ENCODE measurements at places on chromosomes 11 and 22.

DNA sequence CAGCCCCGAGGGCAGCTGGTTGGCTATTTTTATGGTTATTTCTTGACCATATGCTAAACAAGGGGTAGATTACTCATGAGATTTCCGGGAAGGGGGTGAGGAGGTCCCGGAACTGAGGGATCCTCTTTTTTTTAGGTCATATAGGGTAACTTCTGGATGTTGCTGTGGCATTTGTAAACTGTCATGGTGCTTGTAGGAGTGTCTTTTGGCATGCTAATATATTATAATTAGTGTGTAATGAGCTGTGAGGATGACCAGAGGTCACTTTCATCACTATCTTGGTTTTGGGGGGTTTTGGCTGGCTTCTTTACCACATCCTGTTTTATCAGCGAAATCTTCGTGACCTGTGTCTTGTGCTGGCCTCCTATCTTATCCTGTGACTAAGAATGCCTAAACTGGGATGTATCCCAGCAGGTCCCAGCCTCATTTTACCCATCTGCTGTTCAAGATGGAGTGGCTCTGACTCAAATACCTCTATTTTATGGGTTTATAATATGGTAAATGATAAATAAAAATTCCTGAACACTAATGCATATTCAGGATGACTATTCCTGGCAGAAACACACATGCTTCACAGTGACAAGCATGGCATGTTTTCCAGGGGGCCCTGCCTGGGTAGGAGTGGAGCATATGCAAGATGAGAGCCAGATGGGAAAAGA is 11.2 kb downstream of the KREMEN1 start:
- no peak for DNase-seq

DNA sequence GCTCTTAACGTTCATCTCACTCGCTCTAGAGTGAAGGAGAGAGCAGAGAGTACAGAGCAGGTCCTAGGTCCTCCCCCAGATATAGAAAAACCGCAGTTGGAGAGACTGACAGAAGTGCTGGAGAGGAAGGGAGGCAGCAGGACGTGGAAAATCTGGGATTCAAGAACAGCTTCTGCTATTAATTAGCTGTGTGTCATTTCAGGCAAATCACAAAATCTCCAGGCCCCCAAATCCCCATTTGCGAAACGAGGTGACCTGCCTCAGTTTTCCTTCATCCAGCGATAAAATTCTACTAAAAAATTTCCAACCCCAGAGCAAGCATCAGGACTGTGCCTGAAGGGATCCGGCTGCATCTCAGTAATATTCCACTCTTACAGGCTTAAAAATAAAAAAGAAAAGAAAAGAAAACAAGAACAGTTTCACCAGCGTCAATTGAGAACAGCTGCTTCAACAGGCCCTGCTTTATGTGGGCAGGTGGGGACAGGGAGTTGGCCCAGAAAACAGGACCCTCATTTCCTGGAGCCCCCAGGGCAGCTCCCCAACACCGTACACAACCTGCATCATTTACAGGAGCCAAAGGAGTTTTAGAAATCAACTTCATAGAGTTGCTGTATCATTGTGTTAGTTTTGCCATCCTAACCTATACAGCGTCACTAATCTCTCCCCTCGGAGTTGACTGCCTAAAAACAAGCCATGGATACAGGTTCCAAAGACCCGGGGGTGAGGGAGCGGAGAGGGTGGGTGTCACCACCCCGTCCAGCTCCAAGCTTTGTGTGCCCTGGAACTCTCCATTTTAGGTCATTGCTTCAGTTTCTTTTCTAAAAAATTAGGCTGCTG is 2.3 kb upstream of the MALAT1 start:
- peak; percentile 64 for DNase-seq

- DNase-seq = no peak
These were observed 1380.6 kb upstream of the RAG2 start for GRCh38 chr11:37978647-37979046.

GRCh38 chr11:57834852-57835251 is 73.2 kb downstream of the CTNND1 start:
- no peak for DNase-seq

DNA sequence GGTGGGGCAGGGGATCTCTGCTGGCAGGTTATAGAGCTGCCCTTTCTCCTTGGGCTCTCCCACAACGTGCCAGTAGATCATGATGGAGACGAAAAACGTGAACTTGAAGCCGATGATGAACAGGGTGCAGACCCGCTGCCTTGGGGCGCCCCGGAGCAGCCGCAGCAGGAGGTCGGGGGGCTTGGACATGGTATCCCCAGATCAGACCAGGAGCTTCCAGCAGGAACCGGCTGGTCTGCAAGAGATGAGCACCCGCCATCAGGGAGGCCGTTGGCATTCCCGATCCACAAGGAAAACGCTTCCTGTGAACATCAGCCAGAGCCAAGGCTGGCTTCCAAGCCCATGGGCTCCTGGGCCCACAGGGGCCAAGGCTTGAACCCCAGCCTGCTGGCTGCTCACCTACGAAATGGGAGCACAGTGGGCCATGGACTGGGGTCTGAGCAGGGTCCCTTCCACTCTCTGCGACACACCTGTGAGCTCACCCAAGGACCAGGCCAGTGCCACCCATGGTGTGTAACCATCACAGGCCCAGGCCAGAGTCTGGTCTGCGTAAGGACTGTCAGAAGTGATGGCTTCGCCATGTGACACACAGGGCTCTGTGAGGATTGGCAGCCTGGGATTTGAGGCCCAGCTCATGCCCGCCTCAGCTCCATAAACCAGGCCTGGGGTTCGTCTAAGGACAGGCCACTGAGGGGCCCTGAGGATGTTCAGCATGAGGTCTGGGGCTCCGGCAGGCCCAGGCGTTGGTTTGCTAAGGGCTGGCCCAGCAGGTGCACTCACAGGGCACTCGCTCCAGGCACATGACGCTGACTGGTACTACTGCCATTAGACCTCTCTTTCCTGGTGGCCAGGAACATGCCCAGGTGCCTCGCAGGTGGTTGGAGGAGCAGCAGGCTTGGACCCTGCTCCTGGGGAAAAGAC is 26.6 kb downstream of the A4GALT start:
- no peak for DNase-seq

DNA sequence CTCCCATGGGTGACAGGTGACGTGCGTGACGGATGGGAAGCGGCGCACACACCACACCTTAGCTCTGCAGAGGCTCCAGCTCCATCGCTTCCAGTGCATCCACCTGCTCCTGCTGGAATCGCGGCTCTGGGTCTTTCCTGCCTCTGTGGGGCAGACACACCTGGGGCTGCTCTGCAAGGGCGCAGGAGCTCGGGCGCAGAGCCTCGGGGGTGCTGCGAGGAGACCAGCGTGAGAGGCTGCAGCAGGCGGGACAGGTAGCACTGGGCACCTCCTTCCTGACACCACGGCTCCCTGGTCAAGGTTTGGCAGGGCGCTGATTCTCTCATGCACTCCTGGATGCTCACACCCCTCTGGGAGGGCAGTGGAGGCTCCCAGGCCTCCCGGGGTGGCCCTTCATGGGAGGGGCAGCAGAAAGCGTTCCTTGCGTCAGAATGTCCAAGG is 1494.3 kb downstream of the BRD1 start:
- DNase-seq = no peak

DNA sequence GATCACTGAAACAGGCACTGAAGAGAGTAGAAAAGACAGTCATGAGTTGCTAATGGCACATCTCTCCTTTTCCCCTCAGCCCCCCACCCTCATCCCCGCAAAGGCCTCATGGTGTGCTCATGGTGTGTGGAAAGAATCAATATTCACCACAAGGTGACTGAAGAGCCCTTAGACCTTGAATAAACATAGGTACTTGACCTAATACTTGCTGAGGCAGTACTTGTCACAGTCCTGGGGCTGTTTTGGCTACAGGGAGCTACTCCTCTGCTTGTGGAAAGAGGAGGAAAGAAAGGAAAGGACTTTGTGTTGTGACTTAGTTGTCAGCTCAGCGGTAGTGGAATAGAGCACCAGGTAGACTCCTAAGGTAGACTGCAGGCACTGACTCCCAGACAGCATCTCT is 537.8 kb upstream of the CCDC179 start:
- no peak for DNase-seq

DNA sequence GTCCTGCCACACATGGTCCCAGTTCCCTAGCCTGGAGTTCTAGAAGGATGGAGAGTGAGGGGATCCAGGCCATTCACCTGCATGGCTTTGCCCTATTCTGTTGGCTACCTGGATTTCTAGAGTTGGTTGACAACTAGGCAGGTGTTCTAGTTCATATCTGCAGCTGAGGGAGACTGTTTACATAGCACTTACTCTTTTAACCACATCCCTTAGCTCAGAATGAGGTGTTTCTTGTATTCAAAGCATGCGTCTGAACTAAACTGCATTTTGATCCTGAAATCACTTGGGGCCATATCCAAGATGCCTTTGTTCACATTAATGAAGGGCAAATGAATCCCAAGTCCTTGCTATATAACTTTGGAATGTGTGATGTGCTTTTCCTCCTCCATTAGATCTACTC is 60.9 kb downstream of the SYT13 start:
- no peak for DNase-seq

- DNase-seq = no peak
These were observed 41.8 kb upstream of the PRODH start for GRCh38 chr22:18977824-18978425.

Measured in G401 (cell line).